Central memory CD4-positive, alpha-beta T cell (primary cell): ENCODE measurements at places on chromosomes 4 and X.

DNA sequence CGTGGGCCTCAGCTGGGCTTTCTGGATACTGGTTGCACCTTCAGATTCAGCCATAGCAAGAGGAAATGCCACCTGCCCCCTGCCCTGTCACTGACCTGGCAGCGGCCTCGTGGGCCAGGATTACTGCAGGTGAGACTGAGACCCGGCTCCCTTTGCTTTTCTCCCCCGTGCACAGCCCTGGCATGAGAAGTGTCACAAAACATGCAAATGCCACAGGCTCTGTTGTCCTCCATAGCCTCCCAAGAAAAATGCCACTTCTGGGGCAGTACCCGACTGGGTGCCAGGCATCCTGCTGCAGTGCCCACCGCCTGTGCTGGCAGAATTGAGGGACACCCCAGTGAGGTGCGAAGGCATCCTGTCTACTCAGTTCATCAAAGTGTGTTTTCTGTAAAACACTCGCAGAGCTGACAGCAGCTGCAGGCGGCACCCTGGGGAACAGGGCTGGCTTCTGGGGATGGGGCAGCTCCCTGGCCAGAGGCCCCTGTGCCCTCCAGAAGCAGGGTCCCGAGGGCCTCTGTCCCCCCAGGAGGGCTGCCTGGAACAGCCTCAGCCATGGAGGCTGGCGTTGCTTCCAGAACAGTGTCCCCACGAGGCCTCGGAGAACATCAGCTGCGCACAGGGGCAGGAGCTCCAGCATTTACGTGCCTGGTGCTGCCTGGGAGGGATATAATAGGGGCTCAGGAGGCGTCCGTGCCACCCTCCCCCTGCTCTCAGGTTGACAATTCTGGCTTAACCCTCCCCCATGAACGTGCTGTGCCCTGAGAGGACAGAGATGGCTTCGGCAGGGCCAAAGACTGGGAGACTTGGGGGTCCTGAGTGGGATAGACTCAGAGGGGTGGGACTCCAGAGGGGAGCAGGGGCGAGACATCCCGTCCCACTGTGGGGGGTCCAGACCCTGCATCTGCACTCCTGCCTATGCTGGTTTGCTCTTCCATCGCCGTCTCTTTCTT is 99.5 kb upstream of the NKX1-1 start:
- DNase-seq = no peak

DNA sequence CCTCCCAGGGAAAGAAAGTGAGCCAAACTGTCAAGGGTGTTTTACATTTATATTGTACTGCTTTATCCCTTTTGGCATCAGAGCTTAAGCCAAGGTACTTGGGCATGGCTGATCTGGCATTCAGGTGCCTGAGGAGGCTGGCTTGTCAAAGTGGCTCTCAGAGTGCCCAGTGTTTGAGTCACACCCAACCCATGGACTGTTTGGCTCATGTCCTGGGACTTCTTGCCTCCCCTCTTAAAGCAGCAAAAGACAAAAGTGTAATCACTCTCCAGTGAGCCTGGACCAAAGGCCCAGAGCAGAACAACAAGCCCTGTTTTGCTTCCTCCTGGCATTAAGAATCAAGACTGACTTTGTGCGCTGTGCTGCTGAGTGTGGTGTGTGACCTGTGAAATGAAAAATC is 311.7 kb upstream of the TAPT1 start:
- DNase-seq = no peak

GRCh38 chrX:66756717-66757116 is 117.8 kb upstream of the EDA2R start:
- no peak for DNase-seq

GRCh38 chrX:135489542-135489941 is 30.9 kb upstream of the INTS6L start:
- DNase-seq = no peak
